ENCODE measurements at places on chromosomes 3 and 15.

DNA sequence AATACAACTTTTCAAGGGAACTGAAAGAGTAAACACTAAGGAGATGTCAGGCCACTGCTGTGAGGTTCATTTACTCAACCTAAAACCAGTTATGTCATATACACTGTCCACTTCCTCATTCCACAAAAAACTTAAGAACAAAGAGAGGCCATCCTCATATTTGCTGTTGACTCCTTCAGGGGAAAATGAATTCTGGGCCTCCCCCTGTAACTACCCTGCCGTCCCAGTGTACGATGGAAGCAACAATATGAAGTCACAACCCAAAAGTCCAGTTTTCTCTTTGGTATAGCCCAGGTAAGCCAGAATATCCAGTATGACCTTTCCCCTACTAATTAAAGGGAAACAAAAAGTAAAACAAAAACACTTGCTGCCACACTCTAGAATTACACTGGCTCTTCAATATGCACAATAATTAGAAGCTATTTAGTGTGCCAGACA, 16.2 kb downstream of the CEP152 start:
- DNase-seq: no peak

DNA sequence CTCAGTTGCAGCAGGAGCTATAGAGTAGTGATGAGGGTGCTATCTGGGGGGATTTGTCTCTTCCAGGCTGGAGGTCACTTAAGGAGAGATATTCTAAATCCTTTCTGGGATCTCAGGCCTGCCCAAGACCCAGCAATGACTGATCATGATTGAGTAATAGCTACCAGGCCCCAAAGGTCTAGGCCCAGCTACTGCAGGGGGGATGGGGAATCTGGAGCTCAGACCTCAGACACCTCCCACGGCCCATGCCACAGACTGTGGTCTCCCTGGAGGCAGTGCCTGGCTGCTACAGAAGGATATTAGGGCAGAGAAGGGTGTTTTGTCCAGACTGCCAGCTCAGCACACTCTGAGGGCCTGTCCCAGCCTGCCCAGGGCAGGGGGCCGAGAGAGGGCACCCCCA, 6.9 kb downstream of the SLC38A3 start:
- DNase-seq: no peak

GRCh38 chr3:72485641-72486040, 362.6 kb downstream of the SHQ1 start:
- no peak for DNase-seq

- DNase-seq: no peak
Observed at GRCh38 chr15:81157195-81157938, 23.3 kb downstream of the CFAP161 start.

DNA sequence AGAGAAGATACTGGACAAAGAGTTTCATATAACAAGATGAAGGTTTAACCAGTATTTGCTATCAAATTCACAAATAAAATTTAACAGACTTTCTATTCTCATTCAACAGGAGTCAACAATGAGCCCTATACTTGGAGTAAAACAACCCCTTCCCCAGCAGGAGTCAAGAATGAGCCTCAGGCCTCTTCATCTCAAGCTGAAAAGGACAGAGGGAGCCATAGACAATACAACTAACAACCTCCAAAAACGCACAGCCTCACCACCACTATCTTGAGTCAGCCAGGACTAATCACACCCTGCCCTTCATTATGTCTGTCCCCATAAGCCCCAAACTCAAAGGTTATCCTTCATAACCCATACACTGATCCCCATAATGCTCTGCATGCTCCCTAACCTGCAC, 36.4 kb downstream of the ETFA start:
- DNase-seq: no peak

DNA sequence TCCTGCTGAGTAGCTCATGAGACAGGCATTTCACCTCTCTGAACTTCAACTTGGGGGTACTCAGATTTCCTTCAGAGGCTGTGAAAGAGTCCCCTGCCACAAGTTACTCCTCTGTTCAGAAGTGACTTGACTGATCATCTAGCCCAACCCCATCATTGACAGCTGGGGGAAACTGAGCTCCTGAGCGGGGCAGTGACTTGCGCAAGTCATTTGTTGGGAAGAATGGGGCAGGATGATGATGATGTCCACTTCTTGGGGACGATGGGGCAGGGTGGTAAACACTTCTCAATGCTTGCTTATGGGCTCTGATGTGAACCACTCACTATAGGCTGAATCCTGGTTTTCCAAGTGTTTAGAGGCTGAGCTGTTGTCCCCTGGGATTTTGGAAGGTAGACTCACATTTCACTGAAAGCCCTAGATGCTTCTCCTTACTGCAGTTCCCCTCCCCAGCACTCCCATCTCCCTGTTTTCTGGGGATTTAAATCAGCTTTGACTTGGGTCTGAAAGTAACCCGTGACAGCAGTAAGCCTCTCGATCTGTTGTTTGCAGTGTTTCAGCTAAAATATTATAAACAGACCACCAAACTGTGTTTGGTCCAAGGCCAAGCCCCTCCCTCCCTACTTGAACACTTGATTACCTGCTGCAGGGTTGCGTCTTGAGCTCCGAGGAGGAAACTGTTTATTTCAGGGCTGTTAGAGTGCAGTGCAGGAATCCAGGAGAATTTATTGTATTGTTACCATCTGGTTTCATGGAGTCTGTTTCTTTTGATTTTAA, 25.1 kb downstream of the SMAD3 start:
- DNase-seq: no peak

DNA sequence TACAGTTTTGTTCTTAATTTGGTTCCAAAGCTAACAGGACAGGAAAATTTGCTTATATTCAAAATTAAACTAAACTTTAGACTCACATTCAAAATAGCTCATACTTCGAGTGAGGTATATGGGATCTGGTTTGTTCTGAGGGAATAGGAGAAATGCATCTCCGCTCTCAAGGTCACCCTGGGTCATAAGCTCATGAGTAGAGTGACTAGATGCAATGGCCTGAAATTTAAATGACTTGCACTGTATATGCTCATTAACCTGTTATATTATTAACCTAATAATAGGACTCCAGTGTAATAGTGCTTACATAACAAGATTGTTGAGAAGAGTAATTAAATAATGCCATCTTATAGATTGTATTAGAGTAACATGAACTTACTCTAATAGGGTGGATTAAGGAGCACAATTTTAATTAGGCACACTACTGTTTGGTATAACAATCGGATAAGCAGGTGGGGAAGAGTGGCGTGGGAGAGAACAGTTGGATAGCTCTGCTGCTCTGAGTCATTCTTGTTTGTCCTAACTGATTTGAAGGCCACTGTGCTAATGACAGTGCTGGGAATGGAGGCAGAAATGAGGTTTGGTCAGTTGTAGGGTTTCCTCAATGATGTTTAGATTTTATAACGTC, 5.2 kb downstream of the NKTR start:
- no peak for DNase-seq

DNA sequence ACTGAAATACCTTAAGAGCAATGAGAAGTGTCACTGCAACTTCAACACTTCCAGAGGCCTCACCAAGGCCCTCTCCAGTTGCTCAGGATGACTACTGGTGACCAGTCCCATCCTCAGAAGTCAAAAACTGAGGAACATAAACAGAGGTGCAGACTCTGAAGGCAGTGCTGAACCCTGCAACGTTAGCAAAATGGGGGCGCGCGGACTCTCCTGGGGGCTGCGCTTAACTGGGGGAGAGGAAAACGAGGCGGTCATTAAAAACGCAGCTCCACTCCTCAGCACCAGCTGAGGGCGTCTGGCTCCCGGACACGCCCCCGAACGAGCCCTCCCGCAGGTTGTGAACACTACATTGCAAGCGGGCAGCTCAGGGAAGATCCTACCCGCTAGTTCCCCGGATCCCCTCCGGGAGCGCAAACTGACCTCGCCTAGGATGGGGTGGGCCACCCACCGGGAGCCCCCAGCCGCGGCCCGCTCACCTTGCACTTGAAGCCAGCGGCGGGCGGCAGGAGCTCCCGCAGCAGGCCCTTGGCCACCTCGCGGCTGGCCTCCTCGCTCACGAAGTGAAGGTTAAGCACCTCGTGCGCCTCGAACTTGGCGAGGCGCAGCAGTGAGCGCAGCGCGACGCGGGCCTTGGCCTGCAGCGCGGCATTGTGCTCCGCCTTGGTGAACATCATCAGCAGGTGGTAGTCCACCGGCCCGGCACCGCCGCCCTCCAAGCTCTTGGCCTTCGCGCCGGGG, 711 bp downstream of the XXYLT1 start:
- DNase-seq: no peak

DNA sequence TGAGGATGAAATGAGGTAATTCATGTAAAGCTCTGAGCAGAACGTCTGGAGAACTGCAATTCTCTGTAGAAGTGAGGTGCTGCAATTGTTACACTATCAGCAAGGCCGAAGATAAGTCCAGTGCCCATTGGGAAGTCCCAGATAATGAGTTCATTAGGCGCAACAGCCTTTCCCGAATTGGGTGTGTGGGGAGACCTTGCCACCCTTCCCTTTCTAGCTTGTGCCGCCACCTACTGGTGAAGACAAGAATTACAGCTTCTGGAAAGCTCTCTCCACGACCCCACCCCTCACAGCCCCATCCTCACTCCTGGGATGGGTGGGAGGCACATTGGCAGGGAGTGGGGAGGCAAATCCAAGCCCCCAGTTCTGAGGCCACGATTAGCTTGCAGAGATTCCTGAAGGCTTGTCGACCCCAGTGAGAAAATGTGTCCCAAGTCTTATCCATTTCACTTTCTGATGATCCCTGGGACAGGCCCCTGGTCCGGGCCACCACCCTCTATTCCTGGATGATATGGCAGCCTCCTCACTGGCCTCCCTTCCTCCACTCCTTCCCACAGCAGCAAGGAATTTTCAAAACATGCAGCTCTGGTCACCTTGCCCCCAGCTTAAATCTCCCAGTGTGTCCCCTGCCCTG, 36.4 kb downstream of the FAM3D start:
- DNase-seq: peak; percentile 9

- DNase-seq: no peak
Observed at GRCh38 chr15:44219073-44219472, 24.0 kb upstream of the FRMD5 start.

- peak; percentile 34 for DNase-seq
Observed at GRCh38 chr3:40505599-40506462, at the start of gene ZNF620. Gene ZNF620 (plus strand): TSS chr3:40506039. CDS start chr3:40506353, 314 bp downstream.

- DNase-seq: no peak
Observed at GRCh38 chr15:36090286-36090946, 489.0 kb upstream of the CDIN1 start.

GRCh38 chr3:18069568-18069967, 327.1 kb upstream of the TBC1D5 start:
- no peak for DNase-seq

- no peak for DNase-seq
Observed at GRCh38 chr15:62413153-62413552, 248.1 kb upstream of the C2CD4B start.

DNA sequence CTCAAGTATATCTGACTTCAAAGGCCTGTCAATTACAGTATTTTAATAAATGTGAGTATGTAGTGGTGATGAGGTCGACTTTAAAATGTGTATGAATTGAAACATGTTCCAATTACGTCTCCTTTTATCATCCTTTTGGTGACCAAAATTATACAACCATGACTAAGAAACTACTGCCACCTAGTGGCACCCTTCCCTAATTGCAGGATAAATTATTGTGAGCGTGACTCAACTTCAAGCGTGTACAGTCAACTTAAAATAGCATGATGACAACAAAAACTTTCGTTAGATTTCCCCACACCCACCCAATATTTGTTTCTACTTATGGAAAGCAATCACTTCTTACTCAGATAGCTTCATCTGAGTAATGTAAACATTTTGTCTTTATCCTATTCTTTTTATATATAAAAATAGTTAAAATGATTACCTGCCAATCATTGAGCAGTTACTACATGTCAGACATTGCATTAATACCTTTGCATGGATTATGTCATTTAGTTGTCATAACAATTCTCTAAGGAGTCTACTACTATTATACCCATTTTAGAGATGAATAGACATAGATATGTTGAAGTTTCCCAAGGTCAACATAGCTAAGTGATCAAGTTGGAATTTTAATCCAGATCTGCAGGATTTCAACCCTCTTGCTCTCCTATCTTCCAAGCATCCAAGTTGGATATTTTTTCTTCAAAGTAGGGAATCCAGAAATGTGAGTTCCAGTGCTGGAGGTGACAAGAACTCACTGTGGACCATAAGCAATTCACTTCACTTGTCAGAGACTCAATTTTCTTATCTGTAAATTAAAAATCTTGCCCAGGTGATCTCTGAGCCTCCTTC, 106.0 kb downstream of the MEX3B start:
- DNase-seq: no peak

GRCh38 chr3:72697717-72698116, 150.5 kb downstream of the SHQ1 start:
- DNase-seq: no peak

DNA sequence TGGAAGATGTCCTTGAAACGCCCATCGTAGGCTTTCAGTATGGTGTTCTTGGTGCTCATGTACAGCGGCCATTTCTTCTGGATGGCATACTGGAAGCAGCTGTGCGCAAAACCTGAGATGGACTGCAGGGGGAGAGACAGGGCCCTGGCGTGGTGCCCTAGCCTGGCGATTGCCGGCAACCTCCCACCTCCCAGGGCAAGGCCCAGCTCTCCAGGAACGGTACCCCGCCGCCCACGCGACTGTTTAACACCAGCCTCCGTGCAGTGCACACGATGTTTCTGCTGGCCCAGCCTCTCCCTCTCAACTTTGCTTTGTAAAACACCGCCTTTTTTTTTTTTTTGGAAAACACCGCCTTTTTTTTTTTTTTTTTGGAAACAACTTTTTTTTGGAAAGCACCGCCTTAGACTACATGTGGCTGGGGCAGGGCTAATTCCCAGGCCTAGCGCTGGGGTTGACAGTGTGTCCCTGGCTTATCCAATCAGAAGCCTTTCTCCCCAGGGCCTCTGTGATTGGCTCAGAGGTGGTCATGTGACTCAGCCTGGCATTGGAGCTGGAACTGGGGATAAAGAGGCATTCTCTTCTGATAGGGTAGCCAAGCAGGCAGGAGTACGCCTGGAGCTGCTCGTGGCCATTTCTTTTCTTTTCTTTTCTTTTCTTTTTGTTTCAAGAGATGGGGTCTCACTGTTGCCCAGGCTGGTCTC, 14.7 kb downstream of the IDH2 start:
- DNase-seq: no peak

DNA sequence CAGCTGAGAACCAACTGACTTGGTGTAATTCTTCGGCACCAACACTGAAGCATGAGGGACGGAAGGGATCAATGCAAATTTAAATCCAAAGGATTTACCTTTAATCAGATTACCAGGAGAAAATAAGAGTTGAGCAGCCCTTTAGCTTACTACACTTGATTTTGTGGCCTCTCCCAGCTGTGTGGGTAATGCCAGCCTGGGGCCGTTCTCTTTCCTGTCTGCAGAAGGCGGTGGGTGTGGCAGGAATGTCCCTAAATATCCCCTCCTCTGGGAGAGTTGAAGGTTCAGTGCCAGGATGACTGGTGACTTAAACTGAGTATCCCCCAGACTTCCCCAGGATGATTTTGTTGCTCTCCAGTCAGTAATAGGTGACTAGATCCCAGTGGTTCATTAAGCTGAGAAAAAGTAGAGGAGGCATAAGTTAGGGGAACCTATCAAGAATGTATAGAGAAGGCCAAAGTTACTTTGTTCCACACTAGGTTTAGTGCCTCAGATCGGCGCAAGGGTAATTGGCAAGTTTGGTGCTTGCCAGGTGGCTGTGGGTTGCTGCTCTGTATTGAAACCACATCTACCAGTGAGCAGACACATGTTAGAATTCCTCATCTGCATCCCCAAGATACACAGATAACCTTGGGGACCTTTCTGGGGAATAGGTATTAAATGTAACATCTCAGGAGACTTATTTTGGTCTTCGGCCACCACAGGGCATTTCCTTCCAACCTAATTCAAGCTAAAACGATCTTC, 23.1 kb downstream of the MAPKBP1 start:
- no peak for DNase-seq

Measured in stimulated activated CD8-positive, alpha-beta memory T cell treated with anti-CD3 and anti-CD28 coated beads, Interleukin-7, amount 100 ng/mL, for 1 hour (primary cell).